Effector CD8-positive, alpha-beta T cell (primary cell): ENCODE measurements at places on chromosomes 16 and 17.

DNA sequence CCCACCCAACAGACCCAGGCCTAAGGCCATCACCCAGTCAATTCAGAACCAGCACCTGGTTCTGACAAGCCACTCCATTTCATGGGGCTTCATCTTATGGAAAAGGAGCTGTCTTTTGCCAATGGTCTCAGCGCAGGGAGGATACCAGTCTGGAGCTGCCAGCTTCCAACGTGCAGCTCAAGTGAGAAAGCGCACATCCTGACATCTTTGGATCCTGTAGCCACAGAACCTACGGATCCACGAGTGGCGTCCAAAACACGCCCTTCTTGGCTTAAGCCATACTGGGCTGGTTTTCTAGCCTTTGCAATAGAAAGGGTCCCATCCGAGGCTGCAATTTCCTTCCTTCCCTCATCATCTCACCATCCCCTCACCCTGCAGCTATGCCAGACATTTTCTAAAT is 101.8 kb downstream of the GAS7 start:
- DNase-seq, result no peak

- DNase-seq, result no peak
Measured at GRCh38 chr16:12395268-12395667, 408.4 kb downstream of the CPPED1 start.

DNA sequence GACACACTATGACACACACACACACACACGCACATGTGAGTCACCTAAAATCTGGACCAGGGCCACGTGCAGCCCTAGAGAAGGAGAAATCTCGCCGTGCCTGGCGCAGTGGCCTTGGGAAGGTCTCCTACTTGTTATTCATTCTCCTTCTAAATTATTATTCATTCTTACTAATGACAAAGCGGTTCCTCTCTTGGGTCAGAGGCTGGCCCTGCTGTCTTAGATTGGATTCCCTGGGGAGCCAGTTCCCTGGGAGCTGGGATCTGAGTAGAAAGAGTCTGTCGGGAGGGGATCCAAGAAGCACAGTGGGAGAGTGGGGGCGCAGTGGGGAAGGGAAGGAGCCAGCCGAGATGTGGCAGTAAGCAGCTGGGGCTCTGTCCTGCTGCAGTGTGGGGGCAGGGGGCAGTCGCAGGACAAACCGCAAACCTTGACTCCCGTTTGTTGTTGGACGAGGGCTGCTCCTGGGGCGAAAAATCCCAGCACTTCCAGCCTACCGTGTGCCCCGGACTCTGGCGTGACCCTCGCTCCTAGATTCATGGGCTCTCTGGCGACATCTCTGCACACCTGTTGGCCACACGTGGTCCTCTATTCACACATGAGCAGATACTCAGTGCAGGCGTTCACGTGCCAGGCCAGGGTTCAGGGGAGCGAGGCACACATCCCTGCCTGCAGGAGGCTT is 18.7 kb upstream of the JPH3 start:
- no peak for DNase-seq

DNA sequence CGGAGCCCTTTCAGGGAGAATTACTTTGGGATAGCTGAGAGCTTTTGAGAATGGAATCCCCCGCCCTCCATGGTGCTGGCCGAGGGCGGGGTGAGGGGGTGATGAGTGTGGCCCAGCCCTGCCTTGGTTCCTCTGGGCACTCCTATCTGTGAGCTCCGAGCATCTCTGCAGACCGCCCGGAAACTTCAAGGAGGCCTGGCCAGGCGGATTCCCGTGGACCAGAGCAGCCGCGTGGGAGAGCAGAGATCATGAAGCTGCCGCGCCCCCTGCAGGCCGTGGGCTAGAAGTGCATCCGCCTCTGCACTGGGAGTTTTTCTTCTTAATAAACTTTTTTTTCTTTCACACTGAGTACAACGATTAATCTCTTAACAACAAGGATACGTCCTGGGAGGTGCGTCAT is 392.9 kb upstream of the EEF2KMT start:
- no peak for DNase-seq

DNA sequence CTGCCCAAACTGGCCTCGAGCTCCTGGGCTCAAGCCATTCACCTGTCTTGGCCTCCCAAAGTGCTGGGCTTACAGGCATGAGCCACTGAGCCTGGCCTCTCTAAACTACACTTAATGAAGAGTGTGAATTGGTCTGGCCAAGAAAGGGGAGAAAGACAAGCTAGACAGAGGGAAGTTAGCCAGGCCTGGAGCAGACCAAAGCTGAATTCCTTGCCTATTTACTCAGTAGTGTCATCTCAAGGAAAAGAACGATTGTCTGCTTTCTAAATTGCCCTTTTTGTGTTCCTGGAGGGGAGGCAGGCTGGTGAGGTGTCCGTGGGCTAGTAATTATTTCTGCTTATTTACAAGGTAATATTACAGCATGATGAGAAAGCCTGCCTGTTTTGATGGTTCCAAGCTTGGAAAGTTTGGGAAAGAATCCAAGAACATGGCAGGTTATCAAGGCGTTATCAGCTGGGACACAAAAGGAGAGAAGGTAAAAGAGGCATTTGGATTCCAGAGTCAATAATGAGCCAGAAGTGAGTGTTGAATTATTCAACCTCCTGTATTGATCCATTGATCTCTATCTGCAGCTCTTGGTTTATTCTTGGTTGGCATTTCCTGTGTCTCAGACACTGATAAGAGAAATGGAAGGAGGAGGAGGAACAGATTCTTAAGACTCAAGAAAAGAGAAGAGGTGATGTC is 6.3 kb upstream of the CBFB start:
- no peak for DNase-seq

- DNase-seq, result no peak
Measured at GRCh38 chr17:4856271-4856936, 23.3 kb downstream of the MINK1 start.

DNA sequence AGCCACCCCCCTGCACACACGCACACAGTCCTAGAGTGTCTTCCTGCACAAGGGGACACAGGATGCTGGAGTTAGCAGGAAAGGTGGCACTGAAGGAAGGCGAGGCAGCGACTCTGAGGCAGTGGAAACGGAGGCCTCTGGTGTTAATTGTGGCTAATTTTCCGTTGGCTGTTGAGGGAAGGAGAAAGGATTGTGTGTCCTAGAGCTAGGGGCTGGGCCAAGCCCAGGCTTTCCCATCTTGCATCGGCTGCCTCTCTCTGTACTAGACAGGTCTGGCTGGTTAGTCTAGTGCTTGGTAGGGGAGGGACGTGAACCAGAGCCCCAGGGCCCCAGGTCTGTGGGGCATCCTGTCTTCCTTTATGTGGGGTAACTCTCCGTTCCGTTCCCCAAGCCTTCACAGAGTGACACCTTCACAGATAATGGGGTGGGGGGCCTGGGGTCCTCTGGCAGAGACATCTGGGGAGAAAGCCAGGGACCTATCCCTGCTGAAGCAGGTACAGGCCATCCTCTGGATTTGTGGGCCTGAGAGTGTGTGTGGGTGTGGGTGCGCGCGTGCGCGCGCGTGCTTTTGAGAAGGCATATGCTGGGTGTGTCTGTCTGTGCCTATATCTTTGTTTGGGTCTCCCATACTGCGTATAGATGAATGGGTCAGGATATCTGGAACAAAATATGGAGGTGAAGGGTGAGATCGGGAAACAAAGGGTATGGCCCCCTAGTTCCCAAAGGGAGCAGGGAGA is at the start of gene CHD3:
Gene CHD3 (plus strand): TSS at position 606 of the 737 bp plus-strand sequence. CDS start 212 bp downstream, outside the sequence.
- no peak for DNase-seq

- no peak for DNase-seq
Measured at GRCh38 chr16:50305441-50306061, 39.2 kb downstream of the ADCY7 start.

DNA sequence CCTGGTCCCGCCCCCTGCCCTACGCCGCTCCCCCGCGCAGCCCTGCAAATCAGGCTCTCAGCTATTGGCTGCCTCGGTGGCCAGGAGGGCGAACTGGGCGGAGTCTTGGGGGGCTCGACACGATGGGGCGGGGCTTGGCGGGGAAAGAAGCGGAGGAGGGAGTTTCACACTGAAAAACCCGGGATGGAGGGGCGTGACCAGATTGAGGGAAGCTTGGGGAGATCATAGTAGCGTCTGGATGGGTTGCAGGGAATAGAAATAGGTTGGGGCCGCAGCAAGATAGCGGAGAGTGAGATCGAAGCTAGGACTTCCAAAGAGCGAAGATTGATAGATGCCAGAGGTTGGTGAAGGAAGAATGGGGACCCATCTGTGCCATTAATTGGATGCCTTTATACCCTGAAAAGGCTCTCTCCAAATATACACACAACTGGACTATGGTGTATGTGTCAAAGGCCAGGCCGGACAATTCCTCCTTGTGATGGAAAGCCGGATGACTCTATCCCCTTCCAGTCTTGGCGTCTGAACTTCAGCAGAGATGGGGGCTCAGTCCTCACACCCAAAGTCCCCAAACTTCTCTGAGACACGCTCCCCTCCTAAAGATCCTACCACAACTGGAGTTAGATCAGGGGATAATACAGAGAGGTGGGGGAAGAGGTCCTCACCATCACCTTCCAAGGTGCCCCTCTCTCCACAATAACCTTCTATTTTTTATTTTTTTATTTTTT is 376 bp upstream of the STAC2 start:
- peak; percentile 71 for DNase-seq

- no peak for DNase-seq
Measured at GRCh38 chr16:80804056-80804525, 307 bp downstream of the CDYL2 start.

- DNase-seq, result no peak
Measured at GRCh38 chr17:50072925-50073324, 17.0 kb downstream of the ITGA3 start.

DNA sequence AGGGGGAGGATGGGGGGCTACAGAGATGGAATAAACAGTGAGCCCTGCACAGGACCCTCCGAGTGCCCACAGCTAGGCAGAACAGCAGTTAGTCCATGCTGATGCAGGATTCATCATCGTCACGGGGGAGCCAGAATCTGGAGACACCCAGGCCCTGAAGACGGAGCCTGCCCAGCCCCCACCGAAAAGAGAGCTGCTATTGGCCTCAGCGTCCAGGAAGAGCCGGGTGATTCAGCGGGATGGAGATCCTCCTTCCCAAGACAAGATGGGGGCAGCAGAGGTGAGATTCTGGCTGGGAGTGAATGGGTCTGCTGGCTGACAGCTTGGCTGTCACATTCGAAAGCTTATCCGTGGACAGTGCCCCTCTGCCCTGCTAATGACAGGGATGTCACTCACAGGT is 133.6 kb upstream of the CRHR1 start:
- DNase-seq, result no peak

DNA sequence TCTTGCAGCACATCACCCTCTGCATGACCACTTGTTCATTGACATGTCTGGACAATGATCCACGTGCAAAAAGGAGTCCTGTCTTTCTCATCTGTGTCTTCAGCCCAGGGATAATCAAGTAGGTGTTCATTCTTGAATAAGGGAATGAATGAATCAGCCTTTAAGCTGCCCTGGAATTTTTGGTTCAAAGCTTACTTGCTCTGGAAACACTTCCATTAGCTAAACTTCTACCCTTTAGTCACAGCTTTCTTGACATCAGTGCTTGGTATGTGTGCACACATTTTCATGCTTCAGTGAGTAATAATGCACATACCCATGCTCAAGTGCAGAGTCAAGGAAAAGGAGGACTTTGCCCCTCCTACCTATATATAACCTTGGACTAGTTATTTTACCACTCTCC is 103.0 kb upstream of the CDH13 start:
- no peak for DNase-seq

GRCh38 chr17:74427048-74427762 is 4.7 kb upstream of the GPRC5C start:
- DNase-seq, result no peak

GRCh38 chr17:16215965-16216316 is 607 bp upstream of the NCOR1 start:
- DNase-seq, result no peak

DNA sequence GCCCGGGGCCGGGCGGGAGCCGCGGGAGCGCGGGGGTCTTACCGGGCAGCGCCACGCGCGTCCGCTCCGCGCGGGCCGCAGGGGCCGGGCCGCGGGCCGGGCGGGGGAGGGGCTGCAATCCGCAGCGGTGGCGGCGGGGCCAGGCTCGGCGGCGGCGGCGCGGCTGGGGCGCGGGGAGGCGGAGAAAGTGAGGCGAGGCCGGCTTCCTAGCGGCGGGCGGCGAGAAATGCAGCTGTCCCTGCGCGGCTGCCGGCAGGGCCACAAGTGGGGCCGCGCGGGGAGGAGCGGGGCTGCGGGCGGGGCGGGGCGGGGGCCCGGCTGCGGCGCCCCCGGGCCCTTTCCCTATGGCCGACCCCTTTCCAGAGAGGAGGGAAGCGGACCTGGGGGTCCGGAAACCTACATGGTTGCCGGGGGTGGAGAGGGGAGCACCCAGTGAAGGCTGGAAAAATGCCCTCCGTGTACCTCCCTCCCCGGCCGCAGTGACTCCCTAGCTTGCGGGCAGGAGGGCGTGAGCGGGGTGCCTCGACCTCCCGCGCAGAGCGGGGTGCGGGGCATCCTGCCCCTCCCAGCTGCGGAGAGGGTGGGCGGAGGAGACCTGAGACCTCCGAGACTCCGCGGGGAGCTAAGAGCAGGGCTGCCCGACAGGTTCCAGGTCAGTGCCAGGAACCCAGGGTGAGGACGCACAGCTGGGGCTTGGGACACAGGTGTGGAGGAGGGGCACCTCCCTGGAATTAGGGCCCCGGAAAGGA is at the start of gene CUEDC1:
Gene CUEDC1 (minus strand): TSS at position 230 of the 749 bp plus-strand sequence. CDS start 69,848 bp downstream, outside the sequence.
- DNase-seq, result peak; percentile 10

- DNase-seq, result no peak
Measured at GRCh38 chr17:72624652-72625051, 467.8 kb downstream of the SLC39A11 start.

GRCh38 chr17:66661411-66662256 is 173.3 kb upstream of the CACNG5 start:
- no peak for DNase-seq

- DNase-seq, result no peak
Measured at GRCh38 chr17:19344311-19345066, 18.0 kb downstream of the B9D1 start.

GRCh38 chr16:64339052-64339770 is 782.7 kb downstream of the CDH11 start:
- DNase-seq, result no peak

- DNase-seq, result no peak
Measured at GRCh38 chr16:49828533-49829267, 27.2 kb downstream of the ZNF423 start.

GRCh38 chr17:51435641-51436091 is 175.3 kb downstream of the UTP18 start:
- no peak for DNase-seq

DNA sequence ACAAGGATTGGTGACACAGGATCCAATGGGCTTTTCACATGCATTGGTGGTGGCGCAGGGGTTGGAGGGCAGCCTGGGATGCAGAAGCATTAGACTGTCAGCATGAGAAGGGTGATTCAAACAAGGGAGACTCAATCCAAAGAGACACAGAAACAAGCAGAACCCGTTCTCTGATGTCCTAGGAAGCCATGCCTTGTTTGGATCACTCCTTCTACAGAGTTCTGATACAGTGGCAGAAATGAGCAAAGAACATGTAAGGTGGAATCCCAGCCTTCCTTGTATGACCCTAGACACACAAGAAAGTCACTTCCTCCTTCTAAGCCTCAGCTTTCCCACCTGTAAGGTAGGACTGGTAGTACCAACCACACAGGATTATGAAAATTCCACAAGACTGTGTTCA is 5.7 kb downstream of the KRT33B start:
- no peak for DNase-seq

GRCh38 chr17:43418441-43419374 is 19.9 kb downstream of the ARL4D start:
- DNase-seq, result no peak
